ENCODE measurements at places on chromosomes 11 and 22. TPM values are rescaled to one million over a fixed set of nuclear protein-coding genes. Genes with fewer than 3 reads are reported as not detected.

GRCh38 chr11:1832920-1833295, 1.9 kb upstream of the SYT8 start:
- peaks cover 4% of the 10 kb centered on the region for H3K4me1 ChIP-seq
- H3K27me3 ChIP-seq = peaks cover 5% of the 10 kb centered on the region
- no peak overlapping the region for H3K4me3 ChIP-seq
- H3K27ac ChIP-seq = no peak overlapping the region
- no peaks in the 10 kb centered on the region for H3K36me3 ChIP-seq
- DNase-seq = no peak

DNA sequence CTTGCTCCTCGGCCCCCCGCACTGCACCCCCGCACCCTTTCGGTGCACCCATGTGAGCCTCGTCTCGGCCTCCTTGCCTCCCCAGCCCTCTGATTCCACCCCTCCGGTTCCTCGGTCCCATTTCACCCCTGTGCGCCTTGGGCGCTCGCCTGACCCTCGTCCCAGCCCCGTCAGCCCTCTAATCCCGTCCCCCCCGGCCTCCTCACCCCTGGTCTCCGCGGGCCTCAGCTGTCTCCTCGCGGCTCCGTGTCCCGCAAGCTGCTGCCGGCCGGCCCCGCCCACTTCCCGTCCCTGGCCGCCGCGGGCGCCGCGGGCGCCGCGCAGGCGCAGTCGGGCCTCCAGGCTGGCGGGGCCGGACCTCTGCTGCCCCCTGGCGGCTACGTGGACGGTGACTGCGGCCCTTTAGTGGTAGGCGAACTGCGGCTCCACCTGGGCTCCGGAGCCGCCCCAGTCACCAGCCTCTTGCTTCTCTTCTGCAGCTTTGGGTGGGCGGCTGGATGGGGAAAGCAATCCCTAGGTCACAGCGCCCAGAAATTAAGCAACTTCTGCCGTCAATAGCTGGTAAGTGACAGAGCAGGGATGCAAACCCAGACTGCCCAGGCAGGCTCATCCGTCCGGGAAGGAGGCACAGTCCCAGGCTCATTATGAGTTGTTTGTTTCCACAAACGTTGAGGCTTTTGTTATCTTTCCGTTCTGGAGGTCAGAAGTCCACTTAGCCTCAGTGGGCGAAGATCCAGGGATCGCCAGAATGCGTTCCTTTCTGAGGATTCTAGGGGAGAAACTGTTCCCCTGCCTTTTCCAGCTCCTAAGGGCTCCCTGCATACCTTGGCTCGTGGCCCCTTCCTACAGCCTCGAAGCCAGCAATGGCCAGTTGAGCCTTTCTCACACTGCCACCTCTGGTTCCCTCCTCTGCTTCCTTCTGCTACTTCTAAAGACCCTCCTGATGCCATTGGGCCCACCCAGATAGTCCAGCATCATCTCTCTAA, at the start of gene PPM1F:
Gene PPM1F (minus strand): TSS at position 263 of the 986 bp plus-strand sequence. CDS start 6,800 bp downstream, outside the sequence.
- H3K4me1 ChIP-seq = peaks cover 13% of the 10 kb centered on the region
- peak within 1 kb of the TSS; percentile 78 for H3K4me3 ChIP-seq
- H3K36me3 ChIP-seq = peaks cover 3% of the 10 kb centered on the region
- peak; percentile 87 for DNase-seq
- H3K27me3 ChIP-seq = no peaks in the 10 kb centered on the region

DNA sequence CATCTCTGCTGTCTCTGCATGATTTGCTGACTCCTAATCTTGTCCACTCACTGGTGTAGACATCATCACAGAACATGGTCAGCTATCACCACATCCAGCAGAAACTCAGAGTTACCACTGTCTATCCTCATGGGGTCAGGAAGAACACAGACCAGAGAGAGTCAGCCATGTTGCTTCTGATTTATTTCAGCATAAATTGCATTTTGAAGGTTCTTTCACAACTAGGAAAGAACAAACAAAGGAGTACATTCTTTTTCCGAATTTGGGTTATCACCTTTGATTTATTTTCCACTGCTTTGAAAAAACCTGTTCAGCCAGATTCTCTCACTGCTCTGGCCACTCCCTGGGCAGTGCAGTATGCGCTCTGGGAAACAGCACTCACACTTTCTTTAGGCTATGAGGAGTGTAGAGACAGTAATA, 172.0 kb upstream of the MTMR2 start:
- peaks cover 30% of the 10 kb centered on the region for H3K36me3 ChIP-seq
- H3K4me3 ChIP-seq = no peak overlapping the region
- DNase-seq = no peak

DNA sequence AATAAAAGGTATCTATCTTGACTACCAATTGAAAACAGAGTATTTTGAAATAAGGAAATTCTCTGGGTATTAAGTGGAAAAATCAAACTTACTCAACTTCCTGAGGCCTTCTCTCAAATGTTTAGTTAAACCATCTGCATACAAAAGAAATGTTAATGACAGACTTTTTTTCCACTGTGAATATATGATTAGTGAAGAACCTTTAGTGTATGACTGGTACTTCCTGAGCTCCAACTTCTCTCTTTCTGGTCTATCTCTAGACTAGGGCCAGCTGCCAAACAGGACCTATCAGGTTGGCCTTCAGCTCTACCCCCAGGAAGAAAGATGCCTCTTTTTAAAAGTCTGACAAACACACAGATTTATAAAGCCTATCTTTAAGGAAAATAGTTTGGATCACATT, 68.8 kb upstream of the SCUBE2 start:
- no peaks in the 10 kb centered on the region for H3K27me3 ChIP-seq
- no peak for DNase-seq
- H3K4me3 ChIP-seq = no peak overlapping the region

DNA sequence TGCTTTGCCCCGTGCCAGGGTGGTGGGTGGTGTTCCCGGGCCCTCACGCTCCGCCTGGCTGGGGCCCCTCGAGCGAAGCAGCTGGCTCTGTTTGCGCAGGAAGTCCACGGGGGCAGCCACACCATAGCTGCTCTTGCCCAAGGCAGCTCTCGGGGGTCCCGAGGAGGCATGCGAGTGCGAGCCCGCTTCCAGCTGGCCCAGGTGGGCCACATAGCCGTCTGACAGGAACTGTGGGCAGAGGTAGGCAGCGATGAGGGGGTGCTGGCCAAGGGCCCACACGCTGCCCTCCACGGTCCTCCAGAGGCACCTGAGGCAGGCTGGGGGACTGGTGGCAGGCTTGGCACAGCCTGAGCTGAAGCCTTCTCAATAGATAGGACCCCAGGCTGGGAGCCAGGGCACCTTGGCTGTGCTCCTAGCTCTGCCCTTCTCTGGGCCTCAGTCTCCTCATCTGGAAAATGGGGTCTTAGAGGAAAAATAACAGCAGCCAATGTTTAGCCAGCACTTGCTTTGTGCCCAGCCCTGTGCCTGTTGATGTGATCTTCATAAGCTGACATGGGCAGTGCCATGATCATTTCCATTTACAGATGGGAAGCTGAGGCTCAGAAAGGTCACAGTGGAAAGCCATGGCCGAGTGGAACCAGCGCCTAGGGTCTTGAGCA, 9.4 kb downstream of the AIP start:
- DNase-seq = no peak
- H3K27me3 ChIP-seq = no peaks in the 10 kb centered on the region
- peaks cover 41% of the 10 kb centered on the region for H3K36me3 ChIP-seq
- peaks cover 20% of the 10 kb centered on the region for H3K4me1 ChIP-seq

DNA sequence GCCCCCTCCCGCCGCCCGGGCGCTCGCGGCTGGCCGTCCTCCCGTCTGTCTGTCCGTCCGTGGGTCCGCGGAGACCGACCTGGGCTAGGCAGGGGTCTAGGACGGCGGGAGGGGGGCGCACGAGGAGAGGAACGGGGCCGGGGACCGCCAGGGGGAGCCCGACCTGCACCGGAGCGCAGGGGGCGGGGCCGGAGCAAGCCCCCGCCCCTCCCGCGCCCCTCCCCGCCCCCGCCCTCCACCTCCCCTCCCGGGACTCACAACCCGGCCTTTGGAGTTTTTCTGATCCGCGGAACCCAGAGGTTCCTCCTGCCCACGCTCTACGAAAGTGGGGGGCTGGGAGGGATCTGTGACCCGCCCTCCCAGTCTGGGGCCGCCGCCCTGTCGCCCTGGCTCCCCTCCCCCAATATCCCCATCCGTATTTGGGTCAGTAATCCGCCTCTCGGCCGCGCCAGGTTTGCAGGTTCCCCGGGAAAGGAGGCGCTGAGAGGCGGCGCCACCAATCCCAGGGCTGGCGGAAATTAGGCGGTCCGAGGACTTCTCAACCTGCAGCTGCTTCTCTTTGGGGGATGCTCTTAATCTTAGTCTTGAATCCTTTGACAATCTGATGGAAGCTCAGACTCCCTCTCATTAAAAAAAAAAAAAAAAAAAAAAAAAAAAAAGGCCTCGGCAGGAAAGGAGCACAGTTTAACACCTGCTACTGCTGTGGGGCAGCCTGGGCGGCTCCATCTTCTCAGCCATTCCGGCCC, 925 bp upstream of the KCNJ11 start:
- peaks cover 12% of the 10 kb centered on the region for H3K27me3 ChIP-seq
- H3K4me1 ChIP-seq = peaks cover 12% of the 10 kb centered on the region
- H3K27ac ChIP-seq = no peak overlapping the region

DNA sequence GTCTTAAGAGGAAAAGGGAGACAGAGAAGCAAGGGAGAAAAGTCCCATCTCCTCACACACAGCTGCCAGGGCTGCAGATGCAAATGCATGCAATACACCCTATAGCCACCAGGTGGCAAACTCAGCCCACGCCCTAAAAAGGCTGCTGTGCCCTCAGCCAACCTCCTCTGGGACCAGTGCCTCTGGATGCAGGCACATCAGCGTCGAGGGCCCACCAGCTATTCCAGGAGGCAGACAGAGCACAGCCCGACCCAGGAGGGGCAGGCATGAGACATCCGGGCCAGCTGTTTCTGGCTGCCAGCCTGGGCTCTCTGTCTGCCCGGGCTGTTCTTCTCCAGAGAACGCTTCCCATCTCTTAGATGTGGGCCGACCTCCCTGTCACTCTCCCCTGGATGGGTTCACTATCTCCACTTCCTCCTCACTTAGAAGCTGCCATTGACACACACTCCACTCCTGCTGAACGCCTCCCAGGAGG, 39.7 kb downstream of the TPBGL start:
- peak; percentile 80 for DNase-seq
- H3K27ac ChIP-seq = peak overlapping the region; percentile 37
- peaks cover 36% of the 10 kb centered on the region for H3K4me1 ChIP-seq
- H3K4me3 ChIP-seq = no peak overlapping the region

- H3K27me3 ChIP-seq = no peaks in the 10 kb centered on the region
- H3K27ac ChIP-seq = no peak overlapping the region
- no peak for DNase-seq
- H3K36me3 ChIP-seq = peaks cover 2% of the 10 kb centered on the region
- no peak overlapping the region for H3K4me3 ChIP-seq
- peaks cover 22% of the 10 kb centered on the region for H3K4me1 ChIP-seq
Measured at GRCh38 chr11:12319461-12319951, 57.9 kb upstream of the PARVA start.

DNA sequence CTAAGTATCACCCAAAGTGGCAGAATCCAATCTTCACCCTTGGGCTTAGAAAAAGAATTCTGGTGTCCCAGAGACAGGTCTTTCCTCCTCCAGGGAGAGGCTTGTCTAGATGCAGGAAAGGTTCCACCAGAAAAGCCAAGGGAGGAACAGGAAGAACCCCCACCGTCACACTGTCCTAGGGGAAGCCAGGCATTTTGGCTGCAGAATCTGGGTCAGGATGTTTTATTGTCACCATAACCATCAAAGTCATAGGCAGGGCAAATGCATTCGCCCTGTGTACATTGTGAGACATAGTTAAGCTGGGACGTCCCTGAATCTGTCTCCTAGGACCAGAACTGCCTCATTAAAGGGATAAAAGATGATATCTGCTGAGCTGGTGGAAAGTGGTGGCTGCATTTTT, 590.5 kb downstream of the OPCML start:
- peaks cover 26% of the 10 kb centered on the region for H3K27me3 ChIP-seq
- H3K4me3 ChIP-seq = no peak overlapping the region
- no peak overlapping the region for H3K27ac ChIP-seq
- peaks cover 2% of the 10 kb centered on the region for H3K4me1 ChIP-seq
- no peak for DNase-seq

- H3K36me3 ChIP-seq = no peaks in the 10 kb centered on the region
- peak within 1 kb of the TSS; percentile 96 for H3K27ac ChIP-seq
- H3K4me3 ChIP-seq = peak within 1 kb of the TSS; percentile 85
- H3K4me1 ChIP-seq = peaks cover 50% of the 10 kb centered on the region
- peak; percentile 73 for DNase-seq
- H3K27me3 ChIP-seq = no peaks in the 10 kb centered on the region
Measured at GRCh38 chr22:38317122-38317994, at the start of gene CSNK1E. CSNK1E (minus strand) TSS chr22:38317433; CDS start chr22:38314157, 3,276 bp downstream.

- no peaks in the 10 kb centered on the region for H3K36me3 ChIP-seq
- H3K27ac ChIP-seq = no peak overlapping the region
- no peak overlapping the region for H3K4me3 ChIP-seq
- no peak for DNase-seq
- H3K4me1 ChIP-seq = peaks cover 15% of the 10 kb centered on the region
- no peaks in the 10 kb centered on the region for H3K27me3 ChIP-seq
Measured at GRCh38 chr11:11978792-11979487, 29.5 kb downstream of the DKK3 start.

GRCh38 chr22:36765943-36766450, 9.9 kb downstream of the IFT27 start:
- H3K36me3 ChIP-seq = no peaks in the 10 kb centered on the region
- H3K27ac ChIP-seq = no peak overlapping the region
- no peaks in the 10 kb centered on the region for H3K27me3 ChIP-seq

DNA sequence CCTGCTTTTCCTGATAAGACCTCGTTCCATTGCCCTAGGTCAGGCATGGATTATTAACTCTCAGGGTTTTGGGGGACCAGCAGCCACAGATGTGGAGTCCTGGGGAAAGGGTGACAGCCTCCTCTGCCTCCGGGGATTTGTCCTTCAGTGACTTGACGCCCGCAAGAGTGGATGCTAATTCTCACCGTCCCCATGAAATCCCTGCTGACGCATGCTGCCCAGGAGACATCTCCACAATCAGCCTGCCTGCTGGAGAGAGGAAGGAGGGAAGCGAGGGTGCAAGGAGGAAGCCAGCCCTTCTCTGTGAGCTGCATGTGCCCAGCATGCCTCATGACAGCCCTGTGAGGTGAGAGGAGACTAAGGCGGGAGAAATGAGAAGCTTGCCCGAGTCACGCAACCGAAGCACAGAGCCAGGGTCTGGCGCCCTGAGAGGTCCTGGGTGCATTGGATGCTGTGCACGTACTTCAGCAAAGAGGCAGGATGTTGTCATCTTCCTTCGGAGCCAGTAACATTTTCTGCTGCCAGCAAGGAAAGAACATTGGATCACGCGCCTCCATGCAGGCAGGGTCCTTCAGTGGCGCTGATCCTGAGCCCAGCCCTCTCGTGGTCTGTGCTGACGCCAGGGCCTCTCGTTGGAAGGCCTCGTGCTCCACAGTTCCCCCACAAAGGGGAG, 27.3 kb upstream of the KRTAP5-6 start:
- H3K4me3 ChIP-seq = no peak overlapping the region
- H3K36me3 ChIP-seq = no peaks in the 10 kb centered on the region
- no peaks in the 10 kb centered on the region for H3K4me1 ChIP-seq
- peak overlapping the region; percentile 2 for H3K27ac ChIP-seq

The MMP3 gene
- not detected for total RNA-seq

The PRDX5 gene
- 106 TPM for total RNA-seq

The GPHA2 gene
- not detected for total RNA-seq

The SCGB1C1 gene
- not detected for total RNA-seq

The RTN4R gene
- total RNA-seq = 4.0 TPM

The C11orf42 gene
- total RNA-seq = not detected

The MAP6 gene
- total RNA-seq = 0.25 TPM

The DRG1 gene
- total RNA-seq = 83.5 TPM

The UBE2L6 gene
- 350 TPM for total RNA-seq

The OR8D4 gene
- not detected for total RNA-seq

The NLRP10 gene
- not detected for total RNA-seq

The ANGPTL5 gene
- total RNA-seq = not detected

The EFEMP2 gene
- 9.7 TPM for total RNA-seq

The CCDC134 gene
- total RNA-seq = 21.6 TPM
